RWPE1 (cell line): ENCODE measurements at places on chromosomes 2 and 18.
A peak's percentile ranks its signal among the peaks of the same experiment; 100 is the strongest.

GRCh38 chr2:17821535-17822444 is 5.5 kb downstream of the MSGN1 start:
- no peak for DNase-seq

GRCh38 chr2:101795033-101795432 is 97.5 kb downstream of the MAP4K4 start:
- no peak for DNase-seq

- DNase-seq, result no peak
Measured at GRCh38 chr2:32559136-32559535, 68.7 kb upstream of the TTC27 start.

GRCh38 chr2:66822186-66822585 is 387.3 kb downstream of the MEIS1 start:
- no peak for DNase-seq

DNA sequence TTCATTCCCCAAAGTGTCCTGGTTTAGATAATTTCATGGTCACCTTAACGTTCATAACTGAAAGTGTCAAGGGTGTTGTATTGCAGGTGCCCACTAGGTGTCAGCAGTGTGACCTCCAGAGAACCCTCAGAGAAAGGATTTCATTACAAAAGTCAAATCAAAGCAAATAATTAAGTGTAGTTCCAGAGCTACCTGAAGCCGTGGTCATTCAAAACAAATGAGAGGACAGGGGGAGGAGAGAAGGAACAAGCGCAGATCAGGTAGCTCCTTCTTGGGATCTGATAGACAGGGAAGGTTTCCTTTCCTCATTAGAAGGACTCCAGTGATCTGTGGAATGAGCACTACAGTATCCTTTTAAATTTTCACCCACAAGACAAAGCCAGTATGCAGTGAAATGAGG is at the start of gene SLC9A4:
Gene SLC9A4 (plus strand): TSS at position 207 of the 400 bp plus-strand sequence. CDS start 534 bp downstream, outside the sequence.
- peak; percentile 32 for DNase-seq

DNA sequence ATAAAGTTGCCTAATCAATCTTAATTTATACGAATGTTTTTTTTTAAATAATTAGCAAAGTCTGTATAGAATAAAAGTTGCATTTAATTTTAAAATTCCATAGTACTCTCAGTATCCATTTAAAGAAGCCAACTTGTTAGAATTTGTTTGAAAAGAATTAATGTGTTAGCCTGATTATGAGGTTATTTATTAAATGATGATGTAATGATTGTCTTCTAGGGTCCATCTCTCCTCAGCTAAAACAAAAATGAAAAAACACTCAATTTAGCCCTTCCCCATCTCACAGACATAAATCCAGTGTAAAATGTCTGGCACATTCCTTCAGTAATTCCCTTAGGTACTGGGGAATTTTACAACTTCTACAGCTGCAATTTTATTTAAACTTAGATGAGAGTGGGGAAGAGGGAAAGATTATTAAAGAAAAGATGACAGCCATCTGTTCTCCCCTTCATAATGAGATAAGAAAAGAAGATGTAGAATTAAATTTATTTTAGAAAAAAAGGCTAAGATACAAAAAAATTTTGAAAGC is 68.6 kb downstream of the BARD1 start:
- DNase-seq, result no peak

- DNase-seq, result no peak
Measured at GRCh38 chr2:197307933-197308521, 2.6 kb downstream of the ANKRD44 start.

GRCh38 chr2:109463236-109463635 is 150.5 kb downstream of the SEPTIN10 start:
- DNase-seq, result no peak

- no peak for DNase-seq
Measured at GRCh38 chr18:8938817-8939216, 163.7 kb upstream of the NDUFV2 start.

- DNase-seq, result no peak
Measured at GRCh38 chr2:39408351-39409136, 28.5 kb downstream of the MAP4K3 start.

- DNase-seq, result no peak
Measured at GRCh38 chr2:168635065-168635577, 167.3 kb upstream of the NOSTRIN start.

GRCh38 chr2:190722061-190722759 is 73.3 kb downstream of the NAB1 start:
- DNase-seq, result no peak

DNA sequence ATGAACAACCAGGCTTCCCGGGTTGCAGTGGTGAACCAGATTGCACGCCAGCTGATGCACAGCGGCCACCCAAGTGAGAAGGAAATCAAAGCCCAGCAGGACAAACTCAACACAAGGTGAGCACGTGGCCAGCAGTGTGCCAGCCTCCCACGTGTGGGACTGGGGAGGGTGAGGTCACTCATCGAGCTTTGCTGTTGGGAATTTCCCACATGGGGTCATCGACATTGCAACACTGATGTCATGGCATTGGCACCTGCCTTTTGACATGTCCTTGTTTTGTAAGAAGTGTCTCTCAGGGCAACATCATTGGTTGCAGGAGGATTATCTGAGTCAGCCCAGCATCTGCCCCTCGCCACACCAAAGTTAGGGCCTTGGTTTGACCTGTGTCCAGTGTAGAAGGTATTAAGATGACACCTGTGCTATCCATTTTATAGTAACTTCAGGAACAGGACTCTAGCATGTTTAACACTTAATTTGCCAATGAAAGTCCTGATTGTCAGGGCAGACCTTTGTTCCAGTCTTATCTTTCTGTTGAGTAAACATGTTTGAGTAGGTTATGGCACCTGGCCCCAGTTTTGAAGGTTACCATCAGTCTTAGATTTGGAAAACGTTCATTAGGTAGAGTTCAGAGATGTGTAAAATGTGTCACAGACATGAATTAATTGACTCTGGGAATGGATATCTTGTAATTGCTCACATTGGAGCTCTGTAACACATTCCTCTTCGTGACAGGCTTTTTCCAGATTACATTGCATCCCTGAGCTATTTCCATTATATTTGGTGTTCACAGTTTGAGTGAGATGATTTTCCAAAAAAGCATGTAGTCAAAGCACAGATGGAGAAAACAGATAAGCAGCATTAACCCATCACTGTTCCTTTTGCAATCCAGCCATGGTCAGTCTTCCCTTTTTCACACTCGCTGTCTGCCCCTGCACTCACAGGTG is 93.3 kb upstream of the EML6 start:
- DNase-seq, result peak; percentile 15

GRCh38 chr2:231396058-231396821 is 730 bp downstream of the B3GNT7 start:
- DNase-seq, result no peak

DNA sequence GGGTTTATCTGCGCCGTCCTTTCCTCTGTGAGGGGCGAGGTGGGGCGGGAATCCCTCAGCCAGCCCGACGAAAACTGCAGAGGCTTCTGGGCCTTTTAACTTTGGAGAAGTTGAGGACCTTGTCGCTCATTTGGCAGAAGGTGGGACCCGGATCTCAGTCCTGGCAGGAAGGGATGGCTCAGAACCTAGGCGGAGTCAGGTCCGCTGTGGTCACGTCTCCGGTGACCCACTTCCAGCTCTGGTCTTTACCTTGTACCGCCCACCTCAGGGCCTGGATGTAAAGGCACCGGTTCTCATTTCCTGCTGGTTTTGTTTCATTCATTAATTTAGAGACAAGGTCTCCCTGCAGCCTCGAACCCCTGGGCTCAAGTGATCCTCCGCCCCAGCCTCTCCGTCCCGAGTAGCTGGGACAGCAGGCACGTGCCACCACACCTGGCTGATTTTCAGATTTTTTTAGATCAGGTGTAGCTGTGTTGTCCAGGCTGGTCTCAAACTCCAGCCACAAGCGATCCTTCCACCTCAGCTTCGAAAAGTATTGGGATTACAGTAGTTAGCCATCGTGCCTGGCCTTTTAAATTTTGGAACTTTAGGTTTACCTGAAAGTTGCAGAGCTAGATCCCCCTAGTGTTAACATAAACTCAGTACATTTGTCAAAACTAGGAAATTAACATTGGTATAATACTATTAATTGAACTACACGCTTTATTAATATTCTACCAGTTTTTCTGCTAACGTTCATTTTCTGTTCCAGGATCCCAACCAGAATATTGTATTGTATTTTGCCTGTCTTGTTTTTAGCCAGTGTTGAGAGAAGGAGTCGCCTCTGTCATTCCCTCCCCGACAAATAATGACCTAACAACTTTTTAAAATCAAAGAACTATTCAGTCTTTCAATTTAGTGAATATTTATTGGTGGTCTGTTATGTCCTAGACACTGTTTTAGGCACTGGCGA is 852 bp downstream of the POLI start:
- no peak for DNase-seq

- no peak for DNase-seq
Measured at GRCh38 chr18:41744421-41745030, 210.5 kb upstream of the PIK3C3 start.

DNA sequence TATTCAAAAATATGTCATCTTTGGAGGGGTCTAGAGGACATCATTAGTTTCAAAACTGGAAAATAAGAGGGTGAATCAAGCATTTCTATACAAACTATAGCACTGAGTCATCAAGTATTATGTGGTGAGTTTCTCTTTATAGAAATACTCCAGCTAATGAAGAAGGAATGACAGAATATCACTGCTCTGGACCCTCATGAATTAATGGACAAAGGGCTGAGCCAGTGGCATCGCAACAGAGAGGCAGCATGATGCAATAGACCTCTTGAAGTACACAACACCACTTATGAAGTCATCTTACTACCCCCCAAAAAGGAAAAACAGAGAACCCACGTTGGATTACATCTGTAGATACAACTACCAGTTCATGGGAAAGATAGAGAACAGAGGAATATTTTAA is 27.4 kb upstream of the EIF2AK3 start:
- DNase-seq, result no peak

DNA sequence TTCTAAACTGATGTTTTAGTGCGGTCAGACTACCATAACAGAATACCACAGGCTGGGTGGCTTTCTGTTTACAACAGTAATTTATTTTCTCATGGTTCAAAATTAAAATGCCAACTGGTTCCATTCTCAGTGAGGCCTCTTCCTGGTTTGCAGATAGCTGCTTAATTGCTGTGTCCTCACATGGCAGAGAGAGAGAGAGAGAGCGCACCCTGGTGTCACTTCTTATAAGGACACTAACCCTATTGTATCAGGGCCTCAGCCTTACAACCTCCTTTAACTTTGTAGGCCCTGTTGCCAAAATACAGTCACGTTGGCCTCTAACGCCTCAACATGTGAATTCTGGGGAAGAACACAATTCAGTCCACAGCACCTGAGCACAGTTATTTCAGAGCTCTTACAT is 37.5 kb upstream of the ZNF385B start:
- DNase-seq, result no peak
